ENCODE measurements at places on chromosomes 2 and 18. TPM values are rescaled to one million over a fixed set of nuclear protein-coding genes. Genes with fewer than 3 reads are reported as not detected.

TEX44 gene
- total RNA-seq: not detected

DNA sequence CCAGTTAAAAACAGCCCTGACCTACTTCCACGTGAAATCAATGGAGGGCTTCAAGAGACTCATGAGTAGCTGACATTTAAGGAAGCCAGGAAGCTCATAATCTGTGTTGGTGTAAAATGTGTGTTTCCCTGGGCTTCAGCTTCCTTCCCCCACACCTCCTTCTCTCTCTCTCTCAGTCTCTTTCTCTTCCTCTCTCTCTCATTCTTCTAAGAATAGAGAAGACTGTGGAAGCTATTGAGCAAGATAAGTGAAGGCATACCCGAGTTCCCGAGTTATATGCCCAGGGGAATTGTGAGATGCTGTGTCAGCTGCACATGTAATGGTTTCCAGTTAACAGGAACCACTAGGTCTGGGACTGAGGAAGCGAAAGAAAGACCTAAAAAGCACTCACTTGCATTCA lies 199.4 kb downstream of the NYAP2 start:
- DNase-seq: no peak

PXDN gene
- total RNA-seq: 81.2 TPM

KCNK3 gene
- total RNA-seq: 4.8 TPM

PSMA8 gene
- total RNA-seq: not detected

GRCh38 chr2:164538240-164538866 lies 82.9 kb downstream of the GRB14 start:
- no peak for DNase-seq

HPCAL1 gene
- 75.3 TPM for total RNA-seq

- DNase-seq: no peak
Measured at GRCh38 chr18:50429207-50429948, 54.5 kb downstream of the SKA1 start.

C2orf15 gene
- not detected for total RNA-seq

GRCh38 chr2:17781482-17781881 lies 27.5 kb downstream of the GEN1 start:
- DNase-seq: no peak

NT5DC4 gene
- not detected for total RNA-seq

IL1R1 gene
- 280 TPM for total RNA-seq

DNA sequence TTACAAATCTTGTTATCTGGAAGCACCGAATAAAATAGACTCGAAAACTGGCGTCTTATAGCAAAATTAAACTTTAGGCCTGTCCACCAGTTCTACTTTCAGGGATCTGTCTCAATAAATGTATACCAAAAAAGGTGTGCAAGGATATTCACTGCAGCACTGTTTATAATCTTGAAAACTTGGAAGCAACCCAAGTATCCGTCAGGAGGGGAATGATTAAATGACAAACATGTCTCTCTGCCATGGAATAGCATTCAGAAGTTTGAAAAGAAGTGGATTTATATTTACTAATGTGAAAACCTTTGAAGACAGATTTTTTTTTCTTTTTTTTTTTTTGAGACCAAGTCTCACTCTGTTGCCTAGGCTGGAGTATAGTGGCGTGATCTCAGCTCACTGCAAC lies 32.3 kb upstream of the SATB2 start:
- DNase-seq: no peak

GRCh38 chr2:53235836-53236582 lies 531.6 kb upstream of the CHAC2 start:
- no peak for DNase-seq

DNA sequence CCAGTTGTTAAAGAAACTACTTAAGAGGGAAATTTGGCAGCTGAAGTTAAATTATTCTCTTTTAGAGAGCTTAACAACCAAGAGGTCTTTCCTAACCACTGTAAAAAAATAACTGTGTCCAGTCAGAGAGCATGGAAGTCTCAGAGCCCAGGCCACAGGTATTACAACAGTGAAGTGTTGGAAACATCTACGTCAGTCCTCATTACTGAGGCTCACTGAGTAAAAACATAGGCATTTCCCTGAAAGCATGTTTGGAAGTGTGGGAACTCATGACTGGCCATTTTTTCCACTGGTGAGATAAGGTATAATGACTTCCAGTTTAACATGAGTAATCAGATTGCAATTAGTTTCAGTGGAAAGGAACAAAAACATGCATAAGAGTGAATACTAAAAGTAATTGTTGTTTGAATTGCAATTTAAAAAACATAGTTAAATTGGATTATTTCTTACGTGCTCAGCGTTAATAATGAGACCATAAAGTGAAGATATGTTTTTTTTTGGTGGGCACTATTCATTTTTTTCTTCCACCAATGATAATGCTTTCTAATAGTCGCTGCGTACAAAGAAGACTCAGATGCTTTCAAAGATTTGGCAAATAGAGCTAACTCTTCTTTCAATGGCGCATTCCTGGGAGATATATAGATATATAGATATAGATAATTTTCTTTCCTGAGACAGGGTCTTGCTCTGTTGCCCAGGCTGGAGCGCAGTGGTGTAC lies 60.8 kb downstream of the EFEMP1 start:
- DNase-seq: no peak

ZEB2 gene
- 299 TPM for total RNA-seq

DNA sequence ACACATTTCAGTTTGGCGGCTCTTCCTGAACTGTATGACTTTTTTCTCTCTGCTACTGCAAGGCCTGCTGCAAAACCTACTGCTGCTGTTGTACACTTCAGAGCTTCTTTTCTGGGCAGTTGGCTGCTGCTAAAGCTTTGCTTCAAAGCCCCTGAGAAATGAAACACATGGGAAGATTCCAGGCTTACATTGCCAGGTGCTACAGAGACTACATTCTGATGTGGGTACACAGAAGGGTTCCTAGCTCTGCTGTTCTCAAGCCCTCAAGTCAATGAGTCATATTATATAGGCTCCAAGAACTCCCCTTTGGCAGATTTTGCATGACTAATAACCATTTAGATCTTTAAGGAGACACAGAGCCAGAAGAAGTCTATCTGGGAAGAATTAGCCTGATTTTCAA lies 12.9 kb upstream of the PGAP1 start:
- no peak for DNase-seq

- no peak for DNase-seq
Measured at GRCh38 chr2:134170294-134170693, 83.6 kb upstream of the MGAT5 start.

- no peak for DNase-seq
Measured at GRCh38 chr2:54500404-54501205, 44.5 kb downstream of the SPTBN1 start.

APLF gene
- total RNA-seq: 12.3 TPM

GRCh38 chr2:230742781-230743180 lies 30.1 kb downstream of the CAB39 start:
- no peak for DNase-seq

GRCh38 chr2:210519594-210519993 lies 36.8 kb upstream of the CPS1 start:
- no peak for DNase-seq

DNA sequence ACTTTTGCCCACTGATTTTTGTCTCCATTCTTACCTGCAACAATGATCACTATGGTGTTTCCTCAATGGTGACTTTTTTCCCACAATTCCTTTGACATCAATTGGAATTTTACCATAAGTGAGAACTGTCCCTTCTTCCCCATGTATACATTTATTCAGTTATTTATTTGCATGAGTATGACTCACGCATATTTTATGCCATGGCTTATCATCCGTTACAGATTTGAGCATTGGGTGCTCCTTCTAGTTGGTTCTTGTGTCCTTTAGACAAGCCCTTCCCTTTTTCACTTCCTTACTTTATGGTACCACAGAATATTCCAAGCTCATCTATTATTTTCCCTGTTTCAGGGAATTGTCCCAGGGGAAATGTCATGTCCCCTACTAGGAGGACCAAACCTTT lies 7.6 kb downstream of the COX5B start:
- DNase-seq: no peak
